ENCODE measurements at places on chromosomes 1 and 21.

DNA sequence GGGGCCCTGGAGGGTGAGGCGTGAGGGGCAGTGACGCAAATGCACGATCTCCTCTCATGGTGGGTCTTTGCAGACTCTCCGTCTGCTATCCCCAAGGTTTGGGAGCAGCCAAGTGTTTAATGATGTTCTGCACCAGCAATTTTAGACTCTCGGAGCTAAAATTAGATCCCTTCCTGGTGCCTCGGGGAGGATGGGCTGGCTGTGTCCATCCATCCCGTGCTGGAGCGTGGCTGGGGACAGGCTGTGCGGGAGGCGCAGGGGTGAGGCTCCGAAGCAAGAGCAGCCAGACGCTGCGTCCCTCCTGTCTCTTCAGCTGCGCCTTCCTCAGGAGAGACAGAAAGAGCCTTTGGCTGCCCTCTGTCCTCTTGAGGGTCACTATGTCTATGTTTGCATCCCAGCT, 387.6 kb downstream of the CAMTA1 start:
- DNase-seq = no peak

GRCh38 chr21:30227633-30228404, 11.9 kb upstream of the CLDN8 start:
- no peak for DNase-seq

GRCh38 chr1:36160949-36161485, 5.1 kb downstream of the MAP7D1 start:
- peak; percentile 75 for DNase-seq

DNA sequence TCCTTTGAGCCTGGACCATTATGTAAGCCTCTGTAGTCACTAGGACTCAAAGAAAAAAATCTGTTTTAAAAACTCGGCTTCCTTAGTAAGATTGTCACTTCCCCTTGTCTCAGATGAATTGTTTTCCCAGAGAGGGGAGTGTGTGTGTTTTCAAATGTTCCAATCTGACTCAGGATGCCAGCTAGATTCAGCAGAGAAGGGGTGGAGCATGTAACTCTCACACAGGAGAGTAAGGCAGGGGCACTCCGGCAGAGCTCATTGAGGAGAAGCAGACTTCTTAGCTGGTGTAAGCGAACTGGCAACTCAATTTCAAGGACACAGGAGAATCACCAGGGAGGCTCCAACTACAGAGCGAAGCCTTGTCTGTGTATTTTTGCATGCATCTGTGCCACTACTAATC, 623.2 kb downstream of the LMO4 start:
- no peak for DNase-seq

GRCh38 chr1:93349231-93350135, 3.8 kb downstream of the DR1 start:
- DNase-seq = no peak

DNA sequence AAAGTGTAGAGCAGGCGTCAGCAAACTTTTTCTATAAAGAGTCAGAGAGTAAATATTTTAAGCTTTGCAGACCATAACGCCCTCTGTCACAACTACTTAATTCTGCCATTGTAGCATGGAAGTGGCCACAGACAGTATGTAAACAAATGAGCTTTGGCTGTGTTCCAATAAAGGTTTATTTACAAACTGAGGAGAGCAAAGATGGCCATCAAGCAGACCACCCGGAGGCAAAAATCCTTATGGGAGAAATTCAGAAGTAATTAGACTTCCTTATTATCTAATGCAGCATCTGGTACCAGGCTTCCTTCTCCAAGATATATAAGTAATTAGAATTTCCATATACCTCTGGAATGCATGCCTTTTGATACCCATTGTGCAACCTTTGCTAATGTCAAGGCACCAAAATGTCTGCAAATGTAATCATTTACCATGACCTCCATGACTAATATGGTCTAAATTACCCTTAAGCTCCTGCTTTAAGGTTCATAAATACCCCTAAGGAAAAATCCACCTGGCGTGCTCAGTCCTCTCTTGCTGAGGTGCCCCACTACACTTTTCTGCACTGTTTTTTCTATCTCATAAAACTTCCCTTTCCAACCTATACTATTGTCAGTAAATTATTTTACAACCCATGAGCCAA, 377.8 kb downstream of the MATN1 start:
- DNase-seq = no peak

DNA sequence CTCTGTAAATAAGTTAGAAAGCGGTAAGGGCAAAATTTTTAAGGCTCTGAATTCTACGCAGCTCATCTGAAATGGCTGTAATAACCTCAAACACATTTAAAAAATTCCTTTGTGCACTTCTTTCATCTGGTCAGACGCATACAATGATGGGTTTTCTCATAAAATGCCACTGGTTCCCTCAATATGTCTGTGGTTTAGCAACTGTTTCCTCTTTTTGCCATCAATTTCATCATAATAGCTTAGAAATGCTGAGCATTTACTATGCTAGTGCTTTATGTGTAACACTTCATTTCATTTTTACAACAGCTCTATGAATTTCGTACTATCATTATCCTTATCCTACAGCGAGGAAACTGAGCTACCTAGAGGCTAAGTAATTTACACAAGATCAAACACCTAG, 35.3 kb upstream of the DMRTA2 start:
- DNase-seq = no peak

GRCh38 chr1:39269349-39269748, 64.9 kb downstream of the MACF1 start:
- no peak for DNase-seq

- DNase-seq = no peak
Observed at GRCh38 chr1:222301652-222302051, 246.3 kb downstream of the HHIPL2 start.

DNA sequence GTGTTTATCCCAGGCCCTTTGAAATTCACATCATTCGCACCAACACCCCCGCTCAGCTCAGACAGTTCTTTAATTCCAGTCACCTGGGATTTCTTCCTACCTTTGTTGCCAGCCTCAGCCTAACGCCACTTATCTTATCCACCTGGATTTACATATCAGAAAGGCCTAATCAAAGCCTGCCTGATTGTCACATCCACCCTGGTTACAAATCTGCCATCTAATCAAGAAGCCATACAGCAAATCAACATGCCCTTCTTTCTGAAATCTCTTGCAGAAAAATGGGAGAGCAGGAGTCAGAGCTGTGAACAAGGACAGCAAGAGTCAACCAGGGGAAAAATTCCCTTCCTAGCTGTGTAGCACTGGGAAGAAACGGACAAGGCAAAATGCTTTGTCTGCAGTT, 173.2 kb upstream of the DAB1 start:
- DNase-seq = no peak

- DNase-seq = no peak
Observed at GRCh38 chr21:44020551-44020950, 8.4 kb downstream of the TRAPPC10 start.

All from T-cell (primary cell).